ENCODE measurements at places on chromosomes 2 and 18.

DNA sequence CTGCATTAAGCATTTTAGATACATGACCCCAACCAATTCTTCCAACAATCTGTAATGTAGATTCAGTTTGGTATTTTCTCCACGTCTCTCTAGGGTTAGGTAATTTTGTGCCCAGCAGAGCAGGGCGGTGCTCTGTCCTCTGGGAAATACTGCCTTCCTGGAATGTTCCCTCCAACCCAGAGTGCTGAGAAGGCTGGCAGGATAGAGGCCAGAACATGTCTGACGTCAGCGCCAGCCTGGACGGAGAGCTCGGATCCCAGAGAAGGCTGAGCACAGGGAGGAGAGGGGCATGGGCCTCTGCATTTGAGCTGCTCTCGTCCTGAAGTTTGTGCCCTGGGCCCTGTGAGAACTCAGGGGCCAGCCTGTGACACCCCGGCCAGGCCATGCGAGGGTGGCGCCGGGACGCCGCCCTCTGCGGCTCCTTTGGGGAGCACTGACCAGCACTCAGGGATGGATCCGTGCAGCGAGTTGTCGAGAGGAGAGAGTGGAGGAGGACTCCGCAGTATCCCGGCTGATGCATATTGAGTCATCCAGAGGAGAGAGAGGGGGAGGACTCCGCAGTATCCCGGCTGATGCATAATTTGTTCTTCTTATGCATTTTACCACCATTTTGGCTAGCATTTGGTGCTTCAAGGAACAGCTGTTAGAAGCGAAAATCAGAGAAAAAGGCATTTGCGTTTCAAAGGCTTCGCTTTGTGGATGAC lies 80.0 kb upstream of the PXDN start:
- no peak for DNase-seq

DNA sequence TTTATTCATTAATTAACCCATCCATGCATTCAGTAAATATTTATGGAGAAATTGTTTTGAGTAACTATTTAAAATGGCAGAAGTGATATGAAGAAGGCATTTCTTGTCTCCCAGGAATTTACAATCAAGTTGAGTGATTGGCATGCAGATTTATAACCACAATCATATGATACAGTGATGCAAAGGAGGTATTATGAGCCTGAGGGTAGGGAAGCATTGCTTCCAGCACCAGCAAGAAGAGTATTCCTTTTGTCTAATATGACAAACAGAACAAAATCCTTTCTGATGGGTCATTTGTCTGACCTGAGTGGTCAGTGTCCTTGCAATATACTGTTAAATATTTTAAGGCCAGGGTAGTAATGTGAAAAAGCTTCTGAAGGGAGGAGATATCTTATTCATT lies 244.2 kb upstream of the RGPD4 start:
- no peak for DNase-seq

DNA sequence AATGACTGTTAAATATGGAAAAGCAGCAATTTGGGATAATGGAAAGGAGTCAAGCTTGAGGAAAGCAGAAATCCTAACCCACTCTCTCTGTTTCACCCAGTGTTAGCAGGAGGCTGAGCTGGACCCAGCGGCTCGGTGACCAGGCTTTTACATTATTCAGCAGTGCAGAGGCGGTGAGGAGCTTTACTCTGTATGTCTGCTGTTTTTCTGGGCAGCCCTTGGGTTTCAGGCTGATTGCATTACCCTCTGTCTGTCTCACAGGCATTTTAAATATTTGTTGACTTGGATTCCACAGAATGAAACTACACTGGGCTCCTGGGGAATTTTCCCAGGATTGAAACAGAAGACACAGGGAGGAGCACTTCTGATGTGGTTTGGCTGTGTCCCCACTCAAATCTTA lies 368.0 kb downstream of the GALR1 start:
- no peak for DNase-seq

DNA sequence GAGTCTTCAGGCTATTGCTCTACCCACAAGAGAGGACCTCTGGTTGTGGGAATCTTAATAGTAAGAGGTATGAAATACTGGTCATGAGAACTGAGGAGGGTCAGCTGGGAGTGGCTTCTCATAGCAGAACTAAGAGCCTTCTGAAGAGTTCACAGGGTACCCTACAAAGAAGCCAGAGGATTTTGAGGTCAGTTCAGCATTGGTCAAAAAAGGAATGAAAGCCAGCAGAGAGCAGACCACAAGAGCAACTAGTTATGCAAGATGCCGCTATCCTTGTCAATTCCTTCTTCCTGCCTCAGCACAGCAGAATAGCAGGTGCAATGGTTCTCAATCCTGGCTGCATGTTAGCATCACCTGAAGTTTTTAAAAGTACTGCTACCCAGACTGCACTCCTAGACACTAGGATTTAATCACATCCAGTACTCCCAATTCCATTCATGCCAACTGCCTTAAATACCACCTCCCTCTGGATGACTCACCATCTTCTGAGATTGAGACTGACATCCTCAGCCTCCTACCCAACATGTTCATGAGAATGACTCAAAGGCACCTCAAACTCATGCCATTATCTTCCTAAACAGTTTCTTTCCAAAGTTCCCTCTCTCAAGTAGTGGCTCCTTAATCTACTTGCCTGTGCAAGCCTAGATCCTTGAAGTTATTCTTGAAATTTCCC lies 81.0 kb upstream of the RBMS1 start:
- no peak for DNase-seq

- no peak for DNase-seq
These were observed 176.6 kb downstream of the DYSF start for GRCh38 chr2:71629771-71630453.

GRCh38 chr18:9140381-9140780 lies 3.8 kb downstream of the ANKRD12 start:
- DNase-seq, result no peak

DNA sequence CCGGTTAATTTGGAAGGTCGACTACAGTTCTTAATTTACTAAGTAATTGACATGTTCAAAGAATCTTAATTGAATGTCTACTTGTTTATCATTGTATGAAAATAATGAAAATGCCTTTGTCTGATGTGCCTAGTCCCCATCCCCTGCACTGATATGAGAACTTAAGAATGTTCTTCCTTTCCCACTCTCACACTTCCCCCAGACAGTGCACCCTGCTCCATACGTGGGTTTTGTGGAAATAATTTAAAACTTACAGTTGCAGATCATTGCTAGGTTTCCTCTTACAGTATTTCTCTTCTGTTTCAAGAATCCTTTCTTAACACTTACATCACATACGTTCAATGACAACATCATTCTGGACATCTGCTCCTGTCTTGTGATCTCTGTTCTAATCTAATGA lies 3.5 kb downstream of the ICOS start:
- DNase-seq, result no peak

DNA sequence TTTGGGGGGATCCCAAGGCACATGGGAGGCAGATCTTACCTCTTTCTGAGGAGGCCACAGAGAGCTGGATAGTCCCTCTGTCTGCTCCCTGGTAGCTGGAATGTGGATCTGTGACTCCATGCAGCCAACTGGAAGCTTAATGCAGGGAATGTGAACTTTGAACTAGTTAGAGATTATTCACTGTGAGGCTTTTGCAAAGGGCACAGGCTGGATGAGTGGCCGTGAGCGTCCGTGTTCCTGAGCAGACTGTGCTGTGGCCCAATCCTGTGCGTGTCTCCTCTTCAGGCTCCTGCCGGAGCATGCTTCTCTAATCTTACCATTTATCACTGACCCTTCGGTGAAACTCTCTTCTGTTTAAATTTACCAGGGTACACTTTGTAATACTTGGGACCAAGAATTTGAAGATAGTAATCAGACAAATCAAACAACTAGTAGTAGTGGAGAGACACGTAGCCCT lies 187.6 kb downstream of the PTPRM start:
- no peak for DNase-seq

DNA sequence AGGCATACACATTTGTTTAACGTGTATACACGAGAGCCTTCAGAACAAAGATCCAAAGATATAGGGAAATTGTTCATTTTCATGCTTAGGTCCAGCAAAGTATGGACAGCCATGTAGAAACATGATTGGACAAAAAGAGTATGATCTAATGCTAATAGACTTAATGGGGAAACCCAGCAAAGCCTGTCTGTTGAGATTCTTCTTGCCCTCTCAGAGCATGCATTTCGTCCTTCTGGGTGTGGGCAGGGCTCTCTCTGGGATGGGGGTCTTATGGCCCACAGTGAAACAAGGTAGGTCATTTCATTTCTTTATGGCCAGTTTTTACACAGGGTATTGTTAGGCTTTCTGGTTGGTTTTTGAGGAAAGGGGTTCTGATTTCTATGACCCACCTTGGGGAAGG lies 124.4 kb downstream of the COMMD1 start:
- no peak for DNase-seq

DNA sequence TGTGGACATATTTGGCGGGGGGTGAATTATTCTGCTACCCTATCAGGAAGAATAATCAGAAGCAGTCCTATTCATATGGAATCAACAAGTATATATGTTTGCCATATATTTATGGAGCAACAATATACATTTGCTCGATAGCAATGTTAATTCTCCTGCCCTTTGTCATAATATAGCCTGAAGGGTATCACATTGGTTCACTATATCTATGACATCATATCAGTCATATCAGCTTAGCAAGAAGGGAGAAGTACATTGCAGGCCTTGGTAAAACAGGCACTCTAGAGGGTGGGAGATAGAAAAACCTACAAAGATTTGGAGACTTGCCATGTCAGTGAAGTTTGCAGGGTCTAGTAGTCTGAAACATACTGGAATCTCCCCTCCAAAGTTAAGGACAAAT lies 128.4 kb downstream of the ATL2 start:
- no peak for DNase-seq

DNA sequence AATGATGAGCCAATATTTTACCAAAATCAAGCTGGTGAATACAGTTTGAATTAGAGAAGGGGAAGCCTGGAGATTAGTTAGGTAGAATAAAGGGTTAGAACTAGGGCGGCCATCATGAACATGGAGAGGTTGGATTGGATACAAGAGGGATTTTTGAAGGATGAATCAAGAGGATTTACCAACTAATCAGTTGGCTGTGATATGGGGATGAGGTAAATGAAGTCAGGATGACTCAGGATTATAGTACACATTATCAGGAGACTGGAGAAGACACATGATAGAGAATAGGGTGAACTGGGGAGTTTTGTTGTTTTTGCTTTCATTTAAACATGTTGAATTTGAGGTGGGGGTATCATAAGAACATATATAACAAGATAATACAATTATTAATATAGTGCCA lies 73.8 kb upstream of the PROKR1 start:
- no peak for DNase-seq

- DNase-seq, result no peak
These were observed 40.4 kb upstream of the GPR155 start for GRCh38 chr2:174527101-174527721.

DNA sequence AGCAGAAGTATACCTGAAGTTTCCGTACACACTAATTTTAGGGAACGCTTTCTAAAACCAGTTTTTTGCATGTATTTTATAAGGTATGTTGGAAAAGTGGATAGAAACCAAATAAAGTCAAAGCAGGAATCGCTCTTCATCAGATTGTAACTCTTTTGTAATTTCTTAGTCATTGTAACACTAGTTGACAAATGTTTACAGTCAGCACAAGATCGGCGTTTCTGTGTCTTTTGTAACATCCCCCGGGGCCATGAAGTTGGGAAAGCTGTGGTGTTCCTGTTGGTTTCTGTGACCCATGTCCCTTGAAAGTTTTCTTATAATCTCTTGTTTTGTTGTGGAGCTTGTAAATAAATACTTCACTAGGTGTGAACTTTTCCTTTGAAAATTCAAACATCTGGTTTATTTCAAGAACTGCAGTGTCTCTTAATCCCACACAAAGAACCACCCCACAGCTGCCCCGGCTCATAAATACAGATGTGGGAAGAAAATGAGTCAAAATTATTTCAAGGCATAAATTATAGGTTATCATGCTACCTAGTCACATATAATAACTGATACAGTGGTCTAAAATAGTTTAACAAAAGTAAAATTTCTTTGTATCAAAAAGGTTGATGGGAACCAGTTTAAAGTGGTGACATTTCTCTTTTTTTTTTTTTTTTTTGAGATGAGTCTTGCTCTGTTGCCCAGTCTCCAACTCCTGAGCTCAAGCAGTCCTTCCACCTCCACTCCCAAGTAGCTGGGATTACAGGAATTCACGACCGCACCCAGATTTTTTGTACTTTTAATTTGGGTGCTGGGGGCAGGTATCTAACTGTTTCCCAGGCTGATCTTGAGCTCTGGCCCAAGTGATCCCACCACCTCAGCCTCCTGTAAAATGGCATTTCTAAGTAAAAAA lies 751 bp upstream of the NMI start:
- no peak for DNase-seq

DNA sequence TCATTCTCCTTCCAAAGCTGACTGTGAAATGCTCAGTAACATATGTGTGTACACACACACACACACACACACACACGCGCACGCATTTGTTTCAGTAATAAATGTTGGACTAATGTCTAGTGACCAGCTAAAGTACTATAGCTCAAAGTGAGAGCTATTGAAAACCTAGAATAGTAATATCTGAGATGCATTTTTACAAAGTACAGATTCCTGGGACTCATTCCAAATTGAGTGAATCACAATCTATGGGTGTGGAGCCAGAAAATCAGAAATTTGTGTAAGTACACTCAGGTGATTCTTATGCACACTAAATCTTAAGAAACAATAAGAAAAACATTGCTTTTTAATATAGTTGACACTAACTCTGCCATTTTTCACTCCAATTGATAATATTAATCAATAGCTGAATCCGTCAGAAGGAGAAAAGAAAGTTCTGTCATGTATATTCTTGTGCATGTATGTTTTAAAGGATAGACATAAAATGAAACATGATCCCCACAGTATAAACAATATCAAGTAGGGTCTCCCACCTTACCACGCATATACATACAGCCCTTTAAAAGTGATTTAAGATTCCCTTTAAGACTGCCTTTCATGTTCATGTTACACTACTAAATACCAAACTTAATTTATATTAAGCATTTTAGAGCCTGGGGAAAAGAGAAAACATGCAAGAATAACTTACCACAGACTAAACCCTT lies 123.5 kb downstream of the ATAD2B start:
- DNase-seq, result no peak

- DNase-seq, result no peak
These were observed 169.7 kb downstream of the CDCA7 start for GRCh38 chr2:173524256-173524955.

GRCh38 chr2:136394136-136395060 lies 276.4 kb upstream of the CXCR4 start:
- DNase-seq, result no peak

- DNase-seq, result no peak
These were observed 6.0 kb upstream of the FAM98A start for GRCh38 chr2:33605056-33605455.

DNA sequence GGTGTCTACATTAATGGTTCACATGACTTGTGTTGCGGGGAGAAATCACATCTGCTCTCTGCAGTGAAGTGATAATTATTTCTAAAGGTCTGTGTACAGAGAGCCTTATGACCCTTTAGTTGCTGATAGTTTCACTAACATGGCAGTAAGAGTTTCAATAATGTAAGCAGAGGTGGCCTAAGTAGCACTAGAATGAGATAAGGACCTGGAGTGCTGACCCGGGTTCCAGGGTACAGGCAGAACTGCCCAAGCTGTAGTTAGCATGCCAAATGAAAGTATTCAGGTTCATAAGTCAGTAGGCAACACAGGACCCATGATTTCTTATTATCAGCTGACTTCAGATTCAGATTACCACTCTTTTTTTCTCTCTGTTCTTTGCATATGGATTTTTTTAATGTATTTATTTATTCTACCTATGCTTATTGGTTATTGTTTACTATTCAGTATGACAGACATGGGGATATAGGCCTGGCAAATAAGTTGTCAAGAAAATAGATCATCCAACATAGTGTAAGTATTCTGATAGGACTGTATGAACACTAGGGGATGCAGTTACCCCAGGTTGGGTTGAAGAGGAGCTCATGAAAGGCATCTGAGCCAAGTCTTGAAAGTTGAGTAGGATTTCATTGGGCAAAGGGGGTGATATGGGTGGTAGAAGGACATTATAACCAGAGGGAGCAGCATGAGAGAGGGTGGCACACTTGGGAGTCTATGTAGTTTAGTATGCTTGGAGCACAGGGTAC lies 105.2 kb downstream of the CCDC85A start:
- DNase-seq, result no peak
